Substantia nigra (tissue), 51 donors: ENCODE measurements at places on chromosomes 1 and 21.

DNA sequence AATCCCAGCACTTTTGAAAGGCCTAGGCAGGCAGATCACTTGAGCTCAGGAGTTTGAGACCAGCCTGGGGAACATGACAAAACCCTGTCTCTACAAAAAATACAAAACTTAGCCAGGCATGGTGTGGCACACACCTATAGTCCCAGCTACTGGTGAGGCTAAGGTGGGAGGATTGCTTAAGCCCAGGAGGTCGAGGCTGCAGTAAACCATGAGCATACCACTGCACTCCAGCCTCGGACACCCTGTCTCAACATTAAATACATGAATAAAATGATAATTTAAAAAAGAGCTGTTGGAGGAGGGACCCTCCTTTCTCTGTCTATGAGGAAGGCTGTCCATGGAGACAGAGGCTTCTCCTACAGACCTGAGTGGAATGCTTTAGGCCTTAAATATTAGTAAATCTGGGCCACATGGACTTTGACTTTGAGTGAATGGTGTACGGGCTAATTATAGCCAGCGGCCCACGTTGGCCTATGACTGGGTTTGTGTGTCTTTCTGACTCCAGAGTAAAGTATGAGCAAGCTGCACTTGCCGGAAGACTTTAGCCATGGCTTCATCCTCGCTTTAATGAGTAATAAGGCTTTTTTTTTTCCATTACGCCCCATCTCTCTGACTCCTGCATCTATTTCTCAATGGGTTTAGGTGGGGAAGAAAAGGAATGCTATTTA, 21.3 kb downstream of the RAB3B start:
- DNase-seq: no peak

DNA sequence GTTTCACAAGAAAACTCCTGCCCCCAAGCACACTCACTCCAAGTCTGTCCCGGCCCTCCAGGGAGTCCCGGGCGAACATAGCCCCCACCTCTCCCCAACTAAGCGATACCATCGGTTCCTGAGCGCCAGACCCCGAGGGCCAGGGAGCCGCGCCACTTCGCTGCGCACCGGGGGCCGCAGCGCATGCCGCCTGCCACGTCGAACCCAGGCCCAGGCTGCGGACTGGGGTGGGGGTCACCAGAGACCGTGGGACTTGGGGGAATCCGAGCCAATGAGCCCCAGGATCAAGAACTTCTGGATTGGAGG, 801 bp downstream of the RSPO1 start:
- no peak for DNase-seq

GRCh38 chr1:117036018-117036461, 24.1 kb upstream of the TTF2 start:
- no peak for DNase-seq

DNA sequence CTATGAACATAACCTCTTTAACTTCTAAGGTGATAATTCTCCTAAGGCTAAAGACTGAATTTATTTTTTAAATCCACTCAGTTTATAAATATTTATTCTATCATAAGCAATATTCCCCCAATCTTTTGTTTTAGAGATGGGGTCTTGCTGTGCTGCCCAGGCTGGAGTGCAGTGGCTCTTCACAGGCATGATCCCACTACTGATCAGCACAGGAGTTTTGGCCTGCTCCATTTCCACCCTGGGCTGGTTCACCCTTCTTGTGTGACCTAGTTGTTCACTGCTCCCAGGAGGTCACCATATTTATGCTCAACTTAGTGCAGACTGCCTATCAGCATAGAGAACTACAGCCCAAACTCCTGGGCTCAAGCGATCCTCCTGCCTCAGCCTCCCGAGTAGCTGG, 38.6 kb downstream of the LPGAT1 start:
- DNase-seq: no peak

DNA sequence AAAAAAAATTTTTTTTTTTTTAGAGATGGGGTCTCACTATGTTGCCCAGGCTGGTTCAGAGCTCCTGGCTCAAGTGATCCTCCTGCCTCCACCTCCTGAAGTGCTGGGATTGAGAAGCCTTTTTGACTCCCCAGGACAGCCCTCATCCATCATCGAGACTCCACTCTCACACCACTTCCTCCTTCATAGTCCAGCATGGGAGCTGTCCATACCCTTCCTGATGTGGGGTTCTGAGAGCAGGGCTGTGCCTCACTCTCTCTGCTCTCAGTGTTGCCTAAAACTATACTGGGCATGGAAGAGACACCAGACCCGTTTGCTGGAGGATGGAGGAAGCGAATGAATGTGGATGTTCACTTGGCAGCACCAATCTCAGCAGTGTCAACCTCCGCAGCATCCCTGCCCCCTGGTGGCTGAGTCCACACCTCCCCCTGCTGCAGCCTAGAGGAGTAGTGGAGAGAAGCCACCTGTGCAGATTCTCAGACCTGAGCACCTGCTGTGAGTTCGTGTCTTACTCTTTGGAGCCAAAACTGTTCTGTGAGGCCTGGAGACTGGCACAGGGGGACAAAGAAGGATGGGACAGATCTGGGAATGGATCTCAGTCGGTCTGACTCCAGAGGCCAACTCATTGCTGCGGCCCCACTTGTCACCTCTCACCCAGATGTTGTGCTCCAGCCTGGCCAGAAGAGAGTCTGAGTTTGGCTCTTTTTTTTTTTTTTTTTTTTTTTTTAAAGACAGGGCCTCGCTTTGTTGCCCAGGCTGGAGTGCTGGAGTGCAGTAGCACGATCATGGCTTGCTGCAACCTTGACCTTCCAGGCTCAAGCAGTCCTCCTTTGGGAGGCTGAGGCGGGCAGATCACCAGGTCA, 17.7 kb downstream of the TINAGL1 start:
- DNase-seq: no peak

DNA sequence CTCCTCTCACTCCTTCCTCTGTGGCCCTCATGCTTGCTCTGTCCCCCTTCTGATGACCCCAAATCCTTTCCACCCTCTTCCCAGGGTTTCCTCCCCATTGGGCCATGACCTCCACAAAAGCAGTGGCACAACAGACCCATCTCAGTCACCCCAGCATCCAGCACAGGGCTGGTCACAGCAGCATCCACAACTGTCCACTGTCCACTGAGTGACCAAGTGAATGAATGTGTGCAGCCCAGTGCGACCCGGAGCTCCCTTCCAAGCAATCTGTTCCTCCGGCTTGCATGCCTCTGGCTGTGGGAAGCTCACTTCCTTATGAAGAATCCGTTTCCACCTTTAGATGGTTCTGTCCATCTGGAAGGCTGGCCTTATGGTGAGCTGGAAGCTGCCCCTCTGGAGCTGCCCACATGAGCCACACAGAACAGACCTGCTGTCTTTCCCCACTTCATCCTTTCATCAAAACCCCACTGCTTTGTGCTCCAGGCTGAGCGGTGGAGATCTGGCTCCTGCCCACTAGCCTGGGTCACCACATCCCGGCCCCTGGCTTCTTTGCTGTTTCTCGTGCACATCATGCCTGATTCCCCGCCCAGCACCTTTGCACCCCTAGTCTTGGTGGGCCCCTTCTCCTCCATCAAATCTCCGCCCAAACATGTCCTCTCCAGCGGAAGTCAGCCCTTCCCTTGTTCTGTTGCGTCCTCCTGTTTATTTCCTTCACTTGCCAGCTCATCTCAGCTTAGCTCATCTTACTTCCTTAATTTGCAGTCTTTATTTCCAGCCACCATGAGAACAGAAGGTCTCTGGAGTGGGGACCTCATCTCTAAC, 56.4 kb downstream of the EDN2 start:
- DNase-seq: no peak

- peak; percentile 65 for DNase-seq
Measured at GRCh38 chr1:152458384-152459185, 44.5 kb upstream of the CRNN start.
